ENCODE measurements at places on chromosomes 6 and 20. TPM values are rescaled to one million over a fixed set of nuclear protein-coding genes. Genes with fewer than 3 reads are reported as not detected.
A peak's percentile ranks its signal among the peaks of the same experiment; 100 is the strongest.

DNA sequence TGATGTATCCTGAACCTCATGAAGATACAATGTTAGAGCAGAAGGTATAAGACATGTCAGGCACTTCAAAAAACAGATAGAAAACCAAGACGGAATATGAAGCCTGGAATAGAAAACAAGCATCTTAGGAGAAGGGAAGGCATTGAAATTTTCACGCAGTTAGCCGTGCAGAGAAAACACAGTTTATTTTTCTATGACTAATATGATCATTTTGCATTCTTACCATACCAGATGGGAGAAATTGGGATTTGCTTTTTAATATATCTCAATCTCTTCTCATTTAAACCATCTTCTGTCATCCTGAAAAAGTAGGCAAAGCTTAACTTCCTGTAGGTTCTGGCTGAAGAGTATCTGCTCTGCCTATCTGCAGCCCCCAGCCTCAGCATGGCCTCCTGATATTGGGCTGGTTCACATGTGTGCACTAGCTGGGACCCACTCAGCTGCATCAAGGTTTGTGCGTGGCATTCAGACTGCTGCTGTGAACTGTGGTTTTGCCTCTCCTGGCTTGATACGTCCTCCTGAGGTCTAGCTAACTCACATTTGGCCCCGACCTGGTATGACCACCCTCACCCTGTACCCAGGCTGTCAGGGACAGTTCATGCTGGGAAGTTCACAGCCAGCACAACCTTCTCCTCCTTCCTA is 392.5 kb upstream of the SASH1 start:
- DNase-seq, result no peak

DNA sequence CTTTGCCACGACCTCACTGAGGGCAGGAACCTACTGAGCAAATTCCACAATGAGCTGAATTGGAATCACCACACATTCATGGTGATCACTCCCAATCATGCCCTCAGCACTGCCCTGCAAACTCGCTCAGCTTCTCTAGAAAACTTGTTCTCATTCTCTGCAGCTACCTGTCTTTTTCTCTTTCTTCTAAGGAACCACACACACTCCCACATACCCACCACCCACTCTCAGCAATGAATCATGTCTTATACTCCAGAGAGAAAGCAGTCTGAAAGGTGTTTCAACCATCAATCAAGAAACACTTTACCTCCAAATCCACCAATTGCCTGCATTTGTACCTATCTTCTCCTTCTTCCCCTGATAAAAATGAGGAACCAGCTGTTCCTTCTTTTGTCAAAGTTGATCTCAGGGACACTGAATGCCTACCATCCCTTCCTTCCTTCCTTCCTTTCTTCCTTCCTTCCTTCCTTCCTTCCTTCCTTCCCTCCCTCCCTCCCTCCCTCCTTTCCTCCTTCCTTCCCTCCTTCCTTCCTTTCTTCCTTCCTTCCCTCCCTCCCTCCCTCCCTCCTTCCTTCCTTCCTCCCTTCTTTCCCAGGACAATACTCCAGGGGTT is 84.6 kb upstream of the SGK1 start:
- DNase-seq, result no peak

- DNase-seq, result peak; percentile 92
These were observed 4.7 kb upstream of the MRGBP start for GRCh38 chr20:62791301-62792181.

GRCh38 chr6:23302514-23302913 is 733.1 kb downstream of the HDGFL1 start:
- DNase-seq, result no peak

DNA sequence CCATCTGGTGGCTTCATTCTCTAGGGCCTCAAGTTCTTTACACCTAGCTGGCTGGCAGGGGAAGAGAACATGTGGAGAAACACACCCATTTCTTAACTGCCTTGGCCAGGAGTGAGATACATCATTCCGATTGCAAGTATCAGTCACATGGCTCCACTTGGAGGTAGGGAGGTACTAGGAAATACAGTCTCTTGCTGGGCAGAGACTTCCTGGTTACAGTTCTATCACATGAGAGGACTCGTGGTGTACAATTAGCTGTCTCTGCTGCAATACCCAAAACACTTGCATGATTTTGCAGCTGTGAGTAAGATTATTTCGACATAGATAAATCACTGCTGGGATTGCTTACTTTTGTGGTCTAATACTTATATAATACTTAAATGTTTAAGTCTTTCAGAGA is 51.1 kb downstream of the GTF2H5 start:
- DNase-seq, result no peak

- DNase-seq, result no peak
These were observed 5.1 kb downstream of the RING1 start for GRCh38 chr6:33213166-33213988.

DNA sequence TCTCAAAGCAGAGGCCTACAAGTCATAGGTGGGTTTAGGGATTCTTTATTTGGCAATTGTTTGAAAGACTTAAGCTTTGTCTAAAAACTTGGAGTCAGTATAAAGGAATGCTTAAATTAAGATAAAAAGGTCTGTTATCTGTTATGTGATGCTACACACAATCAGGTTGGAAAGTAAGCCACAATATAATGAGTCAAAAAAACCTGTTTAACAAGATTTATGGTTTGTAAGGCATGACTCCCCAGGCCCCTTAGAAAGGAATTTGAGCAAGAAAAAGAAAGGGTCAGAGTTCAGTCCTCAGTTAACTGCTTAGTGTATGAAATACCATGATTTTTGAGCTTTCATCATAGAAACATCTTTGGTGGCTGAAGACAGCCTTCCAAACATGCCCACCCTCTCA is 66.8 kb upstream of the HMGN3 start:
- DNase-seq, result no peak

GRCh38 chr20:43653966-43654365 is 12.9 kb upstream of the MYBL2 start:
- DNase-seq, result peak; percentile 1

DNA sequence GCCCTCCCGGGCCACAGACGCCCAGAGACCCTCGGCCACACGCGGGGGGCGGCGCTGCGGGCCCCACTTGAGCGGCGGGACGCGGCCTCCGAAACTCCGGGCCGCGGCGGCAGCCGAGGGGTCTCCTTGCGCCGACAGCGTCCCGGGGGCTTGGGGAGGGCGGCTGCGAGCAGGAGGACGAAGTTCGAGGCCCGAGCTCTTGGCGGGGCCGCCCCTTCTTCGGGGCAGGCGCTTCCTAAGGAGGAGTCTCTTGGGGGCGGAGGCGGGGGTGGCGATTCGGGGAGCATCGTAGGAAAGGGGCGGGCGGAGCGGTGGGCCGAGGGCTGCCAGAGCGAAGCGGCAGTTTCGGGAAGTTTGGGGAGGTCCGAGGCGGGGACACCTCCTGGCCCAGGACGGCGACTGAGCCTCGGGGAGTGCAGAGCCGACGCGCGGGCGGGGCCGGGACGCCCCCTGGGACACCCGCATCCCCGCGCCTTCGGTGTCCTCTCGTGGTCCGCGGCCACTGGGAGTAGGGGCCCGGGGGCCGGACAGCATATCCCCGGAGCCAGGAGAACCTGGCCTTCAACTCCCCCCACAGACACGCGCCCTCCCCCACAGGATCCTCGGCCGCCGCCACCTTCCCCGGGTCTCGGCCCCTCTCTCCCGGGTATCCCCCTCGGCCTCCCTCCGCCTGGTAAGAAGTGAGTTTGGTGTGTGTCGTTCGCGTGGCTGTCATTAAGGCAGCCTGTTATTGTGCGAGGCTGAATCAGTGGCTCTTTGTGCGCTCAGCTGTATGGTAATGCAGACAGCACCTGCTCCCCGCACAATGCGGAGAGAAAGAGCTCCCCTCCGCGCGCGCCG is 613 bp upstream of the DLL1 start:
- peak; percentile 88 for DNase-seq

DNA sequence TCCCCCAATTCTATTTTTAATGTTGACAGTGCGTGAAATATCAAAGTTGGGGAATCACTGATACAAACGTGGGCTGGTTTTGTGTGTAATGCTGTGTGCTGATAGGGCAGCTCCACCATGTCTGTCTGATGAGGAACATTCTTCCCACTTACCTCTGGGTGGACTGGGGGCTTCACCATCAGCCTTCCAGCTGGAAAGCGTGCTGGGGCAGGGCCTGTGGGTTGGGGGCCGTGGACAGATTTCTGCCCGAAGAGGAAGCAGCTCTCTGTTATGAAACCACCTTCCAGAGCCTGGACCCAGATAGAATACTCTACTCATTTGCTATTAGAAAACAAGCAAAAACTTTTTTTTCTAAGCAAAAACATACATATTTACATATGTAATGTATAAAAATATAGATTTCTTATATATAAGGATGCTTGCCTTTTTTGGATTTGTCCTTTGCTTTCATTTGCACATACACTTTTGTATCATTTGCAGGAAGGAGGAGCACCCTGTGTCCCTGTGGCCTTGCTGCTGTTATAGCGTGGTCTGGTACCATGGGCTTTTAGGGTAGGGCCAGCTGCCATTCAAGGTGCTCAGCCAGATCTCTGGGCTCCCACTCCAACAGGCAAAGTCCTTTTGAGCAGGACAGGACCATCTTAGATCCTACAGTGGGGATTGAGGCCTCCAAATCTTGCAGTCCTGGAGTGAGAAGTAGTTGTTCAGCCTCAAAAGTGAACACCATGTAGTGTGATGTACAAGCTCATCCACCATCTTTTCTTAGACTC is 48.1 kb downstream of the DUSP22 start:
- peak; percentile 78 for DNase-seq

The GPLD1 gene
- 4.1 TPM for total RNA-seq

The SALL4 gene
- 0.19 TPM for total RNA-seq

The KIF6 gene
- total RNA-seq, result 0.14 TPM

The MCCD1 gene
- total RNA-seq, result not detected

The ZNF335 gene
- total RNA-seq, result 12.6 TPM

Measured in posterior vena cava (tissue), 2 donors.